Large intestine (tissue), 12 donors: ENCODE measurements at places on chromosomes 1 and 21. TPM values are rescaled to one million over a fixed set of nuclear protein-coding genes. Genes with fewer than 3 reads are reported as not detected.

DNA sequence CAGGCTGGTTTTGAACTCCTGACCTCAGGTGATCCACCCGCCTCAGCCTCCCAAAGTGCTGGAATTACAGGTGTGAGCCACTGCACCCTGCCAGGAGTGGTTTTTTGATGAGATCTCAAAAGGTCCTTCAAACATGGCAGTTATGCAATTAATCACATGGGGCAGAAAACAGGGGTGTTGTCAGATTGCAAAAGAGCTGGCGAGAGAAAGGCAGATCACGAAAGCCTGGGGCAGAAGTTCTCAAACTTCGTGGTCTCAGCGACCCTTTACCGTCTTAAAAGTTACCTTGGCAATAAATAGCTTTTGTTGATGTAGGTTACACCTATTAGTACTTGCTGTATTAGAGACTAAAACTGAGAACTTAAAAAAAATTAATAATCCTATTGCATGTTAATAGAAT, 16.1 kb downstream of the CNR2 start:
- DNase-seq = no peak

DNA sequence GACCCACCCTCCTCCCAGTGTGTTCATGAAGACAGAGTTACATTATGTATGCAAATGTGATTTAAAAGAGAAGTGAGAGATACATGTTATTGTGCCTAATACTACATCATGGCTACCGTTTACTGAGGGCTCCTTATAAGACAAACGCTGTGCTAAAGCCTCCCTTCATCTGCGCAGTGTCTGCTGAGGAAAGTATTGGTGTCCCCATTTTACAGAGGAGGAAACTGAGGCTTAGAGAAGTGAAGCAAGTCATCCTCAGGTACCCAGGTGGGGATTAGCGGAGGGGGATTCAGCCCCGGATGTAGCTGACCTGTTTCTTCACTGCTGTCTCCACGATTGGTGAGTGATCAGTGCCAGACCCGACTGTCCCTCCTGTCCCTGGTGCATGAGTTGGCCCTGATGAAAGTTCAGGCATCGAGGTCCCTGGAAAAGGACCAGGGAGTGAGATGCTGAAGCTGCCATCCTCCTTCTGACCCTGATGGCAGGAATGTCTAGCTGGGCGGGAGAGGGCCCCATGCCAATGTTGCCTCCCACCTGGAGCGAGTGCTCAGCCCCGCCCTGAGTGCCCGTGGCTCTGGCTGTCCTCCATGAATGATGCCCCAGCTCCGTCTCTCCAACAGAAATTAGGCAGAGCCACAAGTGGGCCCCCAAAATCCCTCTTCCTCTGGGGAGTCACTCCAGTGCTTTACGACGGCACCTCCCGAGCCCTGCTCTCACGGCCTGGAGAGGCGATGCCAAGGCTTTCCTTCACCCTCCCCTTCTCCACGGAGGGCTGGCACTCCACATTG, 204.7 kb downstream of the KAZN start:
- DNase-seq = no peak

GRCh38 chr1:220775240-220775853, 11.4 kb upstream of the MTARC1 start:
- DNase-seq = no peak

DNA sequence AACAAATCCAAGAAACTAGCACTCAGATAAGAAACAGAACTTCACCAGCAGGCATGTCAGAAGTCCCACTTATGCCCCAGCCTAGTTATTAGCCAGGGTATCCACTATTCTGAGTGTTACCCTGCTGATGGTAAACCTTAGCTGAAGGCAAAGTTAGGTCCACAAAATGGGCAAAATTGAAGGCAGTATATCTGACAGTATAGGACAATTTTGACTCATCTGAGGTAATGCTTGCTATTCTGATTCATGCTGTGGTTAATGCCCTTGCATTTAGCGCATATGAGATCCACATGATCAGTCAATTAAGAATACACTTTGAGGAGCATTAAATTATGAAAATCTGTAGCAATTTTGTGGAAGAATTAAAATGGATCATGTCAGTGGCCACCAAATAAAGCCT, 15.1 kb downstream of the IFI44 start:
- no peak for DNase-seq

- no peak for DNase-seq
Measured at GRCh38 chr1:61133335-61134019, 51.1 kb downstream of the NFIA start.

GRCh38 chr1:214216779-214217178, 64.2 kb upstream of the SMYD2 start:
- DNase-seq = no peak

- DNase-seq = no peak
Measured at GRCh38 chr1:109040989-109041620, 797 bp downstream of the WDR47 start.

DNA sequence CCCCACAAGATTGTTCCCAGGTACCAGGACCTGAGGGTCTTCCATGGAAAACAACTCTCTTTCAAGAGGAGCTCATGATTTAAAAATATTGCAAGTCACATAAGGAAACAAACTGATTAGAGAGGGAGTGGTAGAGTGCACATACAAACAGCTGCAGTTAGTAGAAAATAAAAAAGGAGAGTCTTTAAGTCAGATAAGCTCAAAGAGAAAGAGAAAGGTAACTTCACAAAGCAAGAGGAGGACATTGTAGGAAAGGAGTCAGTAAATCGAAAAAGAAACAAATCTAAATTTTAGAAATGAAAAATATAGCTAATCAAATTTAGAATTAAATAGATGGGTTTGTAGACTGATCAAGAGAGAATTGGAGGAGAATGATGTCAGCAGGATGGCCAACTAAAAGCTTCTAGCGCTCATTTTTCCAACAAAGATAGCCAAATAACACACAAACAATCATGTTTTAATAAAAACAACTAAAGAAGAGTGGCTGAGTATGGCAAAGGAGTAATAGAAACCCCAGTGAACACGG, 86.1 kb upstream of the CD53 start:
- no peak for DNase-seq

DNA sequence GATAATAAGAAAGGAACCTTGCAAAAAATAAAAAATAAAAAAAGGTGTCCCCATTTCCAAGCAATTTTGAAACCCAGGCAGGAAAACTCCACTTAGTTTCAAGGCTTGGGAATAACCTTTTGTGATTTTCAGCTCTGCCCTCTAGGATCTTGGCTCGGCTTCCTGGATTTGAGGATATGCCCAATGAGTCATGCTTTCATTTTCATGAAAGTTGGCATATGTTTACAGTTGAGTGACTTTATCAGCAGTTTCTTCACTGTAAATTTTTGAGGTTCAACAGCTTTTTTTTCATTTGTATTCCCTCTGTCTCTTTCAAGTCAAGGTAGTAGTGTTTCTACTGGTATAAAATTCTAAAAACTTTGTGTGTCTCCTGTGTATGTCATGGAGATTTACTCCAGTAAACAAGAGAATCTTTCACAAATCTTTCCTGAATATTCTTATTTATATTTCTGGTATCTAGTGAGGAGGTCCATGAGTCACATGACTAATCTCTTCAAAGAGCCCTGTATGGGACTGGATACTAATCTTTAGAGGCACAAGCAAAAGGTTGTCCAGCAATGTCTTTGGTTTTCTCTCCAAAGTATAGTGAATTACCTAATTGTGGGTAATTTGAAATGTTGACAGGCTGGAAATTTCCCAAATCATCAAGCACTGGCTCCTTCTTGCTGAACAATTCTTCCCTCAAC, 335.3 kb downstream of the BRINP2 start:
- DNase-seq = no peak

DNA sequence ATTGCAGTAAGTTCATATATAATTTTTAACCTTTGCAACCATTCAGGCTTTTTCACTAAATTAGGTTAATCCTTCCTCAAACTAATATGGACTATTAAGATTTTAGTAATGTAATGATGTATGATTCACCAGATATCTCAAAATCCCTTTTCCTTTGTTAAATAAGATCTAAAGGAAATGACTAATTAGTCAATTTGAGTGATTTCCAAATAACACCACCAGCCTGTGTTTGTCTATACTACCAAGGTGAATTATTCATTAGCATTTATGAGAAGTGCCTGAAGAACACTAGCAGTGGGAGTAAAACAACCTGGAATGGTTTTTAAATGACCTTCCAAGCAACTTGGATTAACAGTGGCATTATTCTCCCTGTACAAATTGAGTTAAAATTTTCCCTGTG, 670.6 kb upstream of the PKN2 start:
- DNase-seq = no peak

DNA sequence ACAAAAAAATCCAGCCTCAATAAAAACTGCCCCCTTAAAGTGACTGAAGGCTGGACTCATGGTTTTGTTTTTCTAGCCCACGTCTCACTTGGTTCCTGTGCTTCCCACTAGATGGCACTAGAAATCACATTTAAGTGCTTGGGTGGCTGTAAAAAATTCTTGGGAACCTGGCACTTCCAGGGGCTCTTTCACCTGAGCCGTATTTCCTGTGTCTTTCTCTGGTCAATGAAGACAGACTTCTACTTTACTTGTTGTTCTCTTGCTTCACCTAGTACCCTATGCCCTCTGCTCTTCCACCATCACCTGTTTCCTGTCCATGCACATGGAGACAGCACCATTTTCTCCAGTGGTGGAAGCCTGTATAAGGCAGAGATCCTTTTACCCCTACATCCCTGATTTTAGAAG, 20.0 kb downstream of the METTL13 start:
- peak; percentile 37 for DNase-seq

DNA sequence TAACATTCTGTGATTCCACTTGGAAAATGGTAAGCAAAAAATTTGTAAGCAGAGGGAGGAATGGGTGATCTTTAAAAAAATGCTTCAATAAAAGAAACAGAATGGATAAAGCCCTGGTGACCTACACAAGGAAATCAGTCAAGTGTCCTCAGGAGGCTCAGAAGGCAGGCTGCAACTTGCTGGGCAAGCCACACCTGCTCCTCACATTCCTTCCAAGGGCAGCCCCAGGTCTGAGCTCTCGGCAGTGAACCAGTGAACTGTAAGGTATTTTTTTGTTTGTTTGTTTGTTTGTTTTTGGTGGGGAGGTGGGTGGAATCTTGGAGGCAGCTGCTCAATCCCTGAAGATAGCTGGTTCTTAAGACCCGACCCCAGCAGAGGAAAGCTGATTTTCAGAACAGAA, 4.4 kb downstream of the TACSTD2 start:
- peak; percentile 57 for DNase-seq

GRCh38 chr1:61078618-61079295, 3.6 kb upstream of the NFIA start:
- DNase-seq = peak; percentile 29

DNA sequence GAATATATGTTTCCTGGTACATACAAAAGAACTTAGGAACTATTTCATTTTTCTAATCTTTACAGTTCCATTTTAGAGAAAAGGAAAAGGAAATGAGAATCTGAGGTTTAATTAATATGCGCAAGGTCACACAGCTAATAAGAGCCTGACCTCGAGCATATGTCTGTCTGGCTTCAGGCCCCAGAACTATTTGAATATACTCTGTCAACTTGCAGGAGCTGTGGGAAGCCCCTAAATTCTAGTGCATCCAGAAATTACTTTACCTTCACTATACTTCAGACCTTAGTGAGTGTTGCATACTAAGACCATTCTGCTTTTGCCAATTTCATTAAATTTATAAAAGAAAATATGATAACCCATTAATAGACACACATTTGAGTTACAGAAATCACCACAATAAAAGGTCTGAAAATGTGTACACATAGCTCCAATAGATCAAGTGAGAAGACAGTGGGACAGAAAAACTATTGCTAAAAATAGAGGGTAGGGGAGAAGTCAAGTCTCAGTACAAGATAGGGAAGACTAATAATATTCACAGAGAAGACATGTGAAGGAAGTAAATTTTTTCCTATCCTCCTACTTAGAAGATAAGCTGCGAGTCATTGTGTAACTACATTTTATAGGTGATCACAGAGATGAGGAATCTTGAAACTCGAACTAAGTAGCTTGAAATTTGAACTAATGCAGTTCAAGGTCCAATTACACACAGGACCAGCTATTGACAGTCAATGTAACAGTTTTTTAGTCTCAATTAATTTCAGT, 3.8 kb downstream of the RGS13 start:
- peak; percentile 86 for DNase-seq

- DNase-seq = peak; percentile 79
Measured at GRCh38 chr1:84298684-84299535, 2.6 kb upstream of the SAMD13 start.

GRCh38 chr21:9763306-9763705, 758.1 kb upstream of the TPTE start:
- DNase-seq = no peak

DNA sequence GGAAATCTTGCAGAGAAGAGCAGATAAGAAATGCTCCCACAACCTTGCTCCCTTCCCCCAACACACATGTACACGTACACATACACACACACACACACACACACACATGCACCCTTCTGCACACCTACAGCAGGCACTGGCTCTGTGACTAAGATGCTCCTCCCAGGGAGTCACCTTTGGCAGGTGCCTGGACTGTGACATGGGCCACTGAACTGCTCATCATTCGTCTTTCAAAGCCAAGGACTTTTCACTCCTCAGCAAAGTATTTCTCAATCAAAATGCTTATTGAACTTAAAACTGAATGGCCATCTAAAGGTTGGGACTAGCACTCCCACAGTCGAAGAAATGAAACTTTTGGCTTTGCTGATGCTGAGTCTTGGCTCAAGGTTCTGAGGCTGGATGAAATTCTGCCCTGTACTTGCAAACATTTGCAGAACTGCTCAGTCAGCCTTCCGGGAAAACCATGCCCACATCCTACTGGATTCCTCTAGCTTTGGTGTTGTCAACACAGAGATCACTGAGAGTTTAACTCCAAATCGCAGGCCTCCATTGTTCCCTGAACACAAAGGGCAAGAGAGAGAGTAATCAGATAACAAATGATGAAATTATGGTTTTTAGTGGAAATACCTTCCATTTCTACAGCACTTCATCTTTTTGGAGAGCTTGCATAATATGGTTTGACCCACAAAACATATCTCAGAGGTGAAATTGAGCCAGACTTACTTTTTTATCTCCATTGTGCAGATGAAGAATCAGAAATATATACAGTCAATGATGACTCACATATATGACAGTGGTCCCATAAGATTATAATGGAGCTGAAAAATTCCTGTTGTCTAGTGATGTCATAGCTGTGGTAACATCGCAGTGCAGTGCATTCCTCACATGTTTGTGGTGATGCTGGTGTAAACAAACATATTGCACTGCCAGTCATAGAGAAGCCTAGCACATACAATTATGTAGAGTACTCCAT, 72.4 kb upstream of the BCAR3 start:
- no peak for DNase-seq

GRCh38 chr1:68049941-68050878, at the start of gene DIRAS3:
TSS of gene DIRAS3 (minus strand) at chr1:68050627. CDS start at chr1:68047297, 3,330 bp downstream.
- peak; percentile 36 for DNase-seq

- DNase-seq = no peak
Measured at GRCh38 chr1:172252958-172253357, 167.5 kb upstream of the C1orf105 start.

SAMD11 gene
- polyA plus RNA-seq = 18.1 TPM

GDAP2 gene
- polyA plus RNA-seq = 14.3 TPM

F5 gene
- 0.30 TPM for polyA plus RNA-seq

IFNGR2 gene
- 110 TPM for polyA plus RNA-seq

AIRE gene
- 14.3 TPM for polyA plus RNA-seq

RXRG gene
- 1.5 TPM for polyA plus RNA-seq

NCF2 gene
- polyA plus RNA-seq = 3.7 TPM

S100A14 gene
- 437 TPM for polyA plus RNA-seq
